ACHN (cell line): ENCODE measurements at places on chromosomes 5 and 9.

DNA sequence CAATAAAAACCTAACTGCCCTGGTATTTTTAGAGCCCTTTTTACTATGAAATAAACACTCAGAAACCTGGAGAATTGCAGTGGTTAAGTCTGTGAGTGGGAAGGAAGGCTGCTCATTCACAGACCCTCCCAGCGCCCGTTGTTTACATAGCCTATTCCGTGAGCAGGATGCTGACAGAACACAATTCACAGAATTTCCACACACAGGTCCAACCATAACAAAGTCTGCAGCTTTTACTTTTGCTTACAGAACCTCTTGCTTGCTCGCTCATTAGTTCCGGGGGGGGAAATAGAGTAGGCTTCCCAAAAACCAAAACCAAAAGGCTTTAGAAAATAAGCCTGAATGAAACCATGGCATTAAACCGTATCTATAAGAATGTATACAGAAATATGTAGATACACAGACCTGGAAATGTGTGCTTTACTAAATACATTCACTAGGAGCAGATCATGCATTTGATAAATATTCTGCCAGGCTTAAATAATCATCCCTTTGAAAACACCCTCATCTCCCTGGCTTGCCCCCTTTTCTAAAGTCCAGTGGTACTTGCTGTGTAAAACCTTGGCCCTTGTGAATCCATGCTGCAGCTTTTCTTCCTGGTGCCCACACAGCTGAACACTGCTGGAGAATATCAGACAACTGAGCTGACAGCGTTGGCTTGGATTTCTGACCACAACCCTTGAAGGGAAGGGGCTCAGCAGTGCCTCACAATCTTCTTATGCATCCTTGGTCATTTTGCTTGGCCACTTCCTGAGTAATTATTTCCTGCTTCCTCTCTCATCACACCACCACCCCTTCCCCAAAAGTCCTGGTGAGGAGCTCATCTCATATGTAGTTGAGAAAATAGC is 128.0 kb downstream of the FANCC start:
- DNase-seq: no peak

GRCh38 chr9:36880075-36880474 is 154.0 kb downstream of the PAX5 start:
- no peak for DNase-seq

GRCh38 chr5:35668319-35668718 is 50.7 kb downstream of the SPEF2 start:
- DNase-seq: no peak

DNA sequence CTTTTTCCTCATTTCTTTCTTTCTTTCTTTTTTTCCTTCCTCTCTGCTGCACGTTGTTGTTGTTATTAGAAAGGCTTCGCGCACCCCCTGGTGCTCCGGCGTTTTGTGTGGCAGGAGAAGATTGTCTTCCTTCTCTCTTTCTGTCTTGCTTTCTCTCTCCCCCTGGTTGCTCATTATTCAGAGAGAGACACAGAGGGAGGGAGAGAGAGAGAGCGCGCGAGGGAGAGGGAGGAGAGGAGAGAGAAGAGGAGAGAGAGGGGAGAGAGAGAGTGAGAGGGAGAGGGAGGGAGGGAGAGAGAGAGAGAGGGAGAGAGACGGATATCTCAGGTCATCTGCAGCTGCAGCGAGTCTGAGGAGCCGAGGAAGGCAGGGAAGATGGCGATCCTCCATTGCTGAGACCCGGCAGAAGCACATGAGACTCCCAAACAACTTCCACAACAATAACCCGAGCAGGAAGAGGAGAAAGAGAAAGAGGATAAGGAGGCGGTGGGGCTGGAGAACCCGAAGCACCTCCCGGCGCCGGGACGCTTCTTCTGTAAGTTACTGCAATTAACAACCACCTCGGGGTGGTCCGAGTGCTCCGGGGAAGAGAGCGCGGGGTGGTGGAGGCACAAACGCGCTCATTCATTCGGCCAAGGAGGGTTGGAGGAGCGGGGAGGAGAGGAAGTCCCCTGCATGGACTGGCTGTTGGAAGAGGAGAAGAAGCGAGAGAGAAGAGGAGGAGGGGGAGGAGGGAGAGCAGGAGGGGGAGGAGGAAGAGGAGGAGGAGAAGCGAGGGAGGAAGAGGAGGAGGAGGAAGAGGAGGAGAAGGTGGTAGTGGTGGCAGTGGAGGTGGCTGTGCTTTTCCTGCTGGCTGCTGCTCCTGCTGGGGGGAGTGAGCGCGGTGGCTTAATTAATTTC is at the start of gene ZNF462:
ZNF462 (plus strand) TSS at position 346 of the 900 bp plus-strand sequence. CDS start 60,218 bp downstream, outside the sequence.
- peak; percentile 81 for DNase-seq

- peak; percentile 82 for DNase-seq
These were observed 76.3 kb downstream of the MUSK start for GRCh38 chr9:110744715-110745384.

DNA sequence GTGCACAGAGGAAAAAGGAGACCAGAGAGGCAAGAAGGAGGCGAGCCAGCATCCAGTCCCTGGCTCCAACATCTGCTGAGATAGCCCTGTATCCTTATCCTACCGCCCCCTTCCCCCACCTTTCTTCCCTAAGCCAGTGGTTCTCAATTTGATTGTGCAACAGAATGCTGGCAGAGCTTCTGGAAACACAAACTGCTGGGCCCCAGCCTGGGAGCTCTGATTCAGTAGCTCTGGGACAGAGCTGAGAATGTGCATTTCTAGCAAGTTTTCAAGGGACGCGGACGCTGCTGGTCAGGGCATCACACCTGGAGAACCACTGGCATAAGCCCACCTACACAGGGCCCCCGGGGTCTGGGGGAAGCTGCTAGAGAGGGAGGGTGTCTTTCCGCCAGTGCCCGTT is 21.1 kb downstream of the AK8 start:
- DNase-seq: no peak
